ENCODE measurements at places on chromosomes 1 and 21. TPM values are rescaled to one million over a fixed set of nuclear protein-coding genes. Genes with fewer than 3 reads are reported as not detected.
A peak's percentile ranks its signal among the peaks of the same experiment; 100 is the strongest.

DNA sequence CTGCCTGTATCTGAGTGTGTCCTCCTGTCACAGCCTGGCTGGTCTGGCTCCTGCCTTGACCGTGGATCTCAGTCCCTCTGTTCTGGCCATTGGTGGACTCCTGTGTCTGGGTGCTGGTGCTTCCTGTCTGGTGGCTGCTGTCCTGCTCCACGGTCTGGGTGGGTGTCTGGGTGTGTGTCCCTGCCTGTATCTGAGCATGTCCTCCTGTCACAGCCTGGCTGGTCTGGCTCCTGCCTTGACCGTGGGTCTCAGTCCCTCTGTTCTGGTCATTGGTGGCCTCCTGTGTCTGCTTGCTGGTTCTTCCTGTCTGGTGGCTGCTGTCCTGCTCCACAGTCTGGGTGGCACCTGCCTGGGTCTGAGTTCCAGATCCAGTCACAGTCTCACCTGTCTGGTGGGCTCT lies 4.0 kb downstream of the CRNN start:
- DNase-seq: no peak

GRCh38 chr1:210647406-210648333 lies 319.0 kb downstream of the HHAT start:
- DNase-seq: no peak

GRCh38 chr1:185824106-185824505 lies 89.9 kb downstream of the HMCN1 start:
- DNase-seq: no peak

GRCh38 chr1:231424950-231425805 lies 3.1 kb upstream of the EGLN1 start:
- no peak for DNase-seq

GRCh38 chr1:30111431-30111830 lies 612.0 kb downstream of the MATN1 start:
- DNase-seq: no peak

DNA sequence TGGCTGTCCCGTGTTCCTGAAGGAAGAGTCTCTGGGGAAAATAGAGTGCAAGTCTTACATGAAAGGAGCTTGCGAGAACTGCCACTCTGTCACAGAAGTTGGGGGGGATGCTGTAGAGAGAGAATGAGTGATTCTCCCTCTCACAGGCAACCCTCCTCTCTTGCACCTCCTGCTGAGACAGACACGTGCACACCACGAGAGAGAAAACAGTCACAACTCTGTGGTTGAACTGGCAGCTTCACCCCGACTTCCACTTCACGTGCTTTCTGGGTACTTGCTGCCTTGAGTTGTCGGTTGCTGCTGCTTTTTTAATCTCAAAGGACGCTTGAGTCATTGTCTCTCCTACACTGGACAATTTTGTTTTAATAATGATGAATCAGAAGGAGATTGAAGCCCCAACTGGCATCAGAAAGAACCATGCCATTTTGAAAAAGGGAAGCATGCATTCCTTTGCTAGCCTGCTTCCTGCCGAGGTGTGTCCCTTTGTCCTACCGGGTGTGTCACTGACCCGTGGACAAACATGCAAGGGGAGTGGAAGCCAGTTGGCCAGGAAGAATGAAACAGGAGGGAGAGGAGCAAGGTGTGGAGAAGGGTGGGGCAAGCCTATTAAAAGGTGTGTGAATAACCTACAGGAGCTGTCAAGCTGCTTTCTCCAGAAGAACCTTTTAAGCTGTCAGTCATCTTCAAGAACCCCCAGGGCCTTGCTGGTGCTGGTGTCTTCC lies 164.2 kb downstream of the CACNA1E start:
- DNase-seq: no peak

GRCh38 chr1:175757381-175758015 lies 14.1 kb upstream of the TNR start:
- DNase-seq: no peak

- peak; percentile 38 for DNase-seq
Measured at GRCh38 chr1:167439301-167439988, 78.9 kb downstream of the CD247 start.

DNA sequence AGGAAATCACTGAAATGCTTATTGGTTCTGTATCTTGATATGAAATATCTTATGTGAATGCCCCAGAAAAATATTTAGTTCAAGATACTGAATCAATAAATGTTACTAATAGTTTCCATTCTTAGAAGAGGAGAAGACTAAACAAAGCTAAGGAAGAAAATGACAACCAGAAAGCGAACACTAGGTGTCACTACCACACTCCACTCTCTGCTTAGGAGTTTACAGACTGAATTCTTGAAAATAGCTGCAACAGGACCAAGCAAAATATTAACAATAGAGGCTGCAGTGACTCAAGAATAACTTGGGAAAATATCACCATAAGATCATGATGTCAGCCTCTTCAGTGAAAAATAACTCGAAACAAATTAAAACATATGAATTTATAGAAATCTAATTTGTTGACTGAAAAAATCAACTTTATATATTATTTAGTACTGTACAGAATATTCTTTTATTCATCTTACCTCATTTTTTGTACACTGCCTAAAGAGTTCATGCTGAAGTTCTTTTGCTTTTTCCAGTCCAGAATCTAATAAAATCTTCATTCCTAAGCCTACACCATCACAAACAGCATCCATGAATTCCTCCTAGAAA lies 61.6 kb downstream of the KIF14 start:
- DNase-seq: no peak

DNA sequence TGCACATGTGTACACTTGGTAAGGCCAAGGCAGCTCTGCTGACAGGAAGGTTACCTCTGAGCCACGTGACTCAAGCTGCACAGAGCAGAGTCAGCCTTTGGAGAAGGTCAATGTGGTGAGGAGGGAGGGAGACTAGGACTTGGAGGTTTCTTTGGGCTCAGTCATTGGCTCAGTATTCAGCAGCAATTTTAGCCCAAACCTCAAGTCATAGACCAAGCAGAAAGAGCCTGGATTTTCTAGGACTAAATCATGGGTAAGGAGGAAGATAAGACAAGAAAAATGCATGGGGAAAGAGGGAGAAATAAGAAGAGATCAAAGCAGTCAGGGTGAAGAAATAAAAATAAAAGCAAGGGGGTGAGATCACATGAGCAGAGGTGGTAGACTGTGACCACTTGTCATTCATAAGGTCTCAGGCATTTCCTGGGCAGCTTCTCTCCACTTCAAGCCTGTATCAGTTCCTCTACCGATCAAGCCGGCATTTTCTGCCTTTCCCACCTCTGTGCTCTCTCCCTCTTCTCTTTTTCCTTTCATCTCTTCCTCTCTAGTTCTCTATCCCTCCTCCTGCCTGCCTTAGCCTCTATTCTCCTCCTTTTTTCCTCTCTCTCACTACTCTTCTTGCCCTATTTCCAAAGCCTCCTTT lies 51.7 kb upstream of the DUSP10 start:
- no peak for DNase-seq

- DNase-seq: no peak
Measured at GRCh38 chr1:182185842-182186756, 124.6 kb upstream of the ZNF648 start.

FAM163A gene
- total RNA-seq: not detected

C1orf115 gene
- 0.18 TPM for total RNA-seq

C4BPA gene
- total RNA-seq: 0.58 TPM

WNT2B gene
- total RNA-seq: 0.05 TPM

SLAMF9 gene
- total RNA-seq: not detected

GSTM1 gene
- 30.4 TPM for total RNA-seq

LEMD1 gene
- total RNA-seq: not detected

SPATA21 gene
- total RNA-seq: not detected

Measured in activated T-cell treated with anti-CD3 and anti-CD28 coated beads, Interleukin-2, amount 50 U/mL, for 4 hours (primary cell).